T-cell (primary cell): ENCODE measurements at places on chromosomes 5 and 9. TPM values are rescaled to one million over a fixed set of nuclear protein-coding genes. Genes with fewer than 3 reads are reported as not detected.
A peak's percentile ranks its signal among the peaks of the same experiment; 100 is the strongest.

GRCh38 chr9:136807281-136808074 is at the start of gene RABL6:
TSS of gene RABL6 (plus strand) at chr9:136807948. CDS start at chr9:136808197, 249 bp downstream.
- DNase-seq: peak; percentile 81

GRCh38 chr5:127846884-127847283 is 143.7 kb downstream of the CCDC192 start:
- no peak for DNase-seq

GRCh38 chr9:34459941-34460340 is 1.3 kb downstream of the DNAI1 start:
- no peak for DNase-seq

DNA sequence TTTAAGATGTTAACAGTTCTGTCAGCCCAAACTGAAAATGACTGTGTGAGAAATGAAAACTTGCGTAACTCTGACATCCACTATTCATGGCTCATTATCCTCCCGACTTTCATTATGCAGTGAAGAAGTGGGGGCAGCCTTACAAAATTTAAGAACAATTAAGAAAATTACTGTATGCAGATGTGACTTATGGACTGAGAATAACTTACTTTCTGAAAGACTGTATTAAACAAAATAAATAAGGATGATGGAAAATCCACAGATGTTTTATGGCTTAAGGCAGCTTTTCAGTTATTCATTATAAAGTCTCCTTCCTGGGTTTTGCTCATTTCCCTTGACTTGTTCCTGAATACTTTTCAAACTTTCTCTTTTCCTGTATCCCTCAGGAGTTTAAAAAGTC is 55.2 kb downstream of the GRIN3A start:
- no peak for DNase-seq

DNA sequence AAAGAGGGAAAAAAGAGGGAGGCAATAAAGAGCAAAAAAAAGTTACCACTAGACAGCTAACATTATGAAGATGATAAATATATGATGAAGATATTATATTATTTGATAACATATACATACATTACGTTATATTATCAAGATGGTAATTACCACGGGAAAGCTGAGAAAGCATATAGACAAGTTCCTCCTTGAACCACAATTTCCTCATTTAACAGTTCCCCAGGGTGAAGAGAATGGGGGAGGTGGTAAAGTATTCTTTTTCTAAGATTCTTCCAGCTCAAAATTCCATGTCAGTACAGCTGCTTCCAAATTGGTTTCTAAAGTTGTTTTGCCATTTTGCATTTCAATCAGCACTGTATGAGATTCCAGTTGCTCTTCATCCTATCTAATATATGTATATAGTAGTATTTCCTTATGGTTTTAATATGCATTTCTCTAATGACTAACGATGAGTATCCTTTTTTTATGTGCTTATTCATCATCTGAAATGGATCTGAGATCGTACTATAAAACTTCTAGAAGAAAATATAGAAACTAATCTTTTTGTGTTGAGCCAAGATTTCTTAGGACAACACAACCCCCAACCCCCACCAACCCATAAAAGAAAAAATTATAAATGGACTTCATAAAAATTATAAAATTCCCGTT is 49.5 kb upstream of the C9orf72 start:
- no peak for DNase-seq

DNA sequence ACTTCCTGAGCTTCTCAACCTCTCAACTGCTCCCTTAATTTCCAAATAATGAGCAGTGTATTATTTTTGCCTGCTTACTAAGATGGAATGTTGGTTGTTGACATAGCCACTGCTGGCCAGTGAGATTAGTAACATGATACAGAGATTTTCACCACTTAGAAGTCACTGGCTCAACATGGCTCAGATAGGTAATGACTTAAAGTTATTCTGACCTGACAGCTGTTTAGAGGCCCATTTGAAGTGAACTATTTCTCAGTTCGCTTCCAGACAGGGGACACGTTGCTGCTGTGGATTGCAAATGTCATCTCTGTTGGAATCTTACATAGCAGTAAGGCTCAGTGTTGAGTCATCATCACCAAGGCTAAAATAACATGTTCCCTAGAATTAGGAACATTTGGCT is 490.2 kb downstream of the TLE4 start:
- DNase-seq: no peak

- no peak for DNase-seq
Measured at GRCh38 chr9:110626101-110626829, 42.3 kb upstream of the MUSK start.

- DNase-seq: no peak
Measured at GRCh38 chr9:36078051-36078450, 41.3 kb downstream of the RECK start.

Gene PCDHGB4
- total RNA-seq: 0.10 TPM

Gene SCGB3A2
- total RNA-seq: not detected

Gene PCDHB9
- not detected for total RNA-seq

Gene FAM153A
- total RNA-seq: 99.4 TPM

Gene CDC25C
- total RNA-seq: 0.23 TPM

Gene PRLR
- 0.16 TPM for total RNA-seq

Gene SARDH
- total RNA-seq: 8.8 TPM

Gene SCGB3A1
- not detected for total RNA-seq

Gene HSD17B3
- 1.4 TPM for total RNA-seq
